NCI-H187 treated with DMSO at 0.1 percent for 48 hours (cell line): ENCODE measurements at places on chromosomes 6 and 20.

GRCh38 chr20:23533161-23533560, 35.1 kb downstream of the CST9L start:
- no peak for DNase-seq

GRCh38 chr6:53290537-53291510, 57.9 kb downstream of the ELOVL5 start:
- no peak for DNase-seq

GRCh38 chr6:82227770-82228169, 19.8 kb downstream of the IBTK start:
- no peak for DNase-seq

DNA sequence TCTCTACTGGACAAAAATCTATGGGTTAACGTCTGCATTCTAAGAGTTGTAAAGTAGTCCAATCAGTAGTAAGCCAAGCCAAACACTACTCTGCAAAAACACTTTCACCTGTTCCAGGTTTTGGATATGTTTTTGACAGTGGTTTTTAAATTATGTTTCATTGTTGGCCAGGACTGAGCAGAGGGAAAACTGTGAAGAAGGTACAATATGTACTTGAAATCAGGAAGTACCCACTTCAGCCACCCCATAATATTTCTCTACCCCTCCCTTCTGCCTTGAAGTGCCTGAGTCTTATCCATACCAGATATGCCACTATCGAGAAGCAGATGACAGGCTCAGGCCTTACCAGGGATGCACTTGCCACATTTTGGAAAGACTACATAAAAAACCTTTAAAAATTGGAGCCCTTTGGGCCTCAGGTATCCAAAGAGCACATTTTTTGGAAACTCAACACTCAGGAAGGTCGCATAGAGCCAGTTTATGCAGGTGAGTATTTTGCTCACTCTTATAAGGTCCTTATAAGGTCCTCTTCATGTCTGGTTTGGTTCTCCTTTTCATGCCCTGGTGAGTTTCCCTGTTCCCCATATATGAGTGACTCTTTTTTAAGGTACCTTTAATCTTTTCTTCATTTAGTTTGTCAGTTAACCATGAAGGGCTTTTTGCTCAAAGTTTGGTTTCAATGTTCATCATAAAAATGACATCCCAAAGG, 859.3 kb upstream of the FLRT3 start:
- DNase-seq, result no peak

DNA sequence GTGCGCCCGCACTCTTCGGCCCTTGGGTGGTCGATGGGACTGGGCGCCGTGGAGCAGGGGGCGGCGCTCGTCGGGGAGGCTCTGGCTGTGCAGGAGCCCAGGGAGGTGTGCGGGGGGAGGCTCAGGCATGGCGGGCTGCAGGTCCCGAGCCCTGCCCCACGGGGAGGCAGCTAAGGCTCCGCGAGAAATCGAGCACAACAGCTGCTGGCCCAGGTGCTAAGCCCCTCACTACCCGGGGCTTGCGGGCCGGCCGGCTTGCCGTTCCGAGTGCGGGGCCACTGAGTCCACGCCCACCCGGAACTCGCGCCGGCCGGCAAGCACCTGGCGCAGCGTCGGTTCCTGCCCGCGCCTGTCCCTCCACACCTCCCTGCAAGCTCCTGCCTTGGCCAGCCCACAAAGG, 462.3 kb upstream of the JARID2 start:
- DNase-seq, result no peak
